ENCODE measurements at places on chromosomes 1 and 21. TPM values are rescaled to one million over a fixed set of nuclear protein-coding genes. Genes with fewer than 3 reads are reported as not detected.
A peak's percentile ranks its signal among the peaks of the same experiment; 100 is the strongest.

Gene PLA2G4A
- 12.5 TPM for total RNA-seq

Gene KLF17
- total RNA-seq, result 0.25 TPM

Gene OR2T2
- not detected for total RNA-seq

DNA sequence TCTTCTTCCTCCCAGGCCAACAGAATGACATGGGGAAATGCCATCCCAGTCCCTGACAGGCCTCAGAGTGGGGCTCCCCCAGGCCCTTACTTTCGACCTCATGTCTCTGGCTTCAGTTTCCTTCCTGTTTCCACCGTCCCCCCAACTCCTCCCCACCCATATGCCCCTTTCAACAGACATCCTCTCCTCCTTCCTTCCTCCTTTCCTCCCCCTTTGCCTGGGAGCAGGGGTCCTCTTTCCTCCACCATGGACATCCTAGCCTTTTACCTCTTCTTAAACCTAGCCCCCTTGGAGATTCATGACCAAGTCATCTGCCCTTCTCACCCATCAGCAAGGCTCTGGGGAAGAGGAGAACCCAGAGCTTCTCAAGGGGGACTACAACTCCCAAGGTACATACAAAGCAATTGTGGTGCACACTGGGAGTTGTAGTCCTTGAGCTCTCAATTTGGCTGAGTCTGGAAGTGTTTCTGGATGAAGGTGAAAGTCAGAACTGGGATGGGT is 4.0 kb downstream of the ZBTB7B start:
- no peak for DNase-seq
- H3K4me3 ChIP-seq, result no peak overlapping the region
- peaks cover 80% of the 10 kb centered on the region for H3K4me1 ChIP-seq
- H3K36me3 ChIP-seq, result no peaks in the 10 kb centered on the region
- H3K27ac ChIP-seq, result peak overlapping the region; percentile 99

DNA sequence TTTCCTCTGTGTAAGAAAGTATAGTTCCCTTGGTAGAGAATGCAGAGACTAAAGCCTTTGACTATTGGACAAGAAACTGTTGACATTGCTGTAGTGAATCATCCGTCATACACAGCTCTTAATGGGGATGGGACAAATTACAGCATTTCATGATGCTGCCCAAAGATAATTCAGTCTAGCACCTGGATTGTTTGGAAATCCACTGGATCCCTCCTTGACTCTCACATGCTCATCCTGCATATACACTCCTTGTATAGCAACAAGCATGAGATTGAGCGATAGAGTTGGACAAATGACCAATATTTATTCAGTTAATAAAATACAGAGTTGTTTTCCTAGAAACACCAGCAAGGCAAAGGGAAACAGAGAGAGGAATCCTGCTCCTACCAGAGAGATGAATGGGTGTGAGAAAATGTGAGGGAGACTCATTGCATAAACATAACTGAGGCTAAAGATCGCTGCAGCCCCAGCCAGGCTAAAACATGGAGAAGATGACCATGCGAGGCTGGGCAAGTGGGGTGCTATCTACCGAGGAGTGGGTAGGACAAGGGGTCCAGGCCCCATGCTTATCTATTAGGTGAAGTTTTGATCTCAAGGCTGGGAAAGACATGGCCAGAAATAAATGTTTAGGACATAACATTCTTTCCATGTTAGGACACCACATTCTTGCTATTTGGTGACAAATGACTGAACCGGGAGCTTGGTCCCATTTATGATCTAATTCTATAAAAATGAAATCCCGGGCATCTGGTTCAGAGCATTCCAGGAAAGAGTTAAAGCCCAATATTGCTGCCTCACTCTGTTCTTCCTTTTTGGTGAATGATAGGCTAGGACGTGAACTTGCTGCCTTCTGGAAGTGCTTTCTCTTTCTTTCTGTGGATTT is 153.2 kb downstream of the TGFB2 start:
- H3K4me3 ChIP-seq, result peak overlapping the region; percentile 16
- peaks cover 22% of the 10 kb centered on the region for H3K4me1 ChIP-seq
- H3K36me3 ChIP-seq, result no peaks in the 10 kb centered on the region
- H3K27ac ChIP-seq, result peak overlapping the region; percentile 65
- no peaks in the 10 kb centered on the region for H3K27me3 ChIP-seq
